ENCODE measurements at places on chromosomes 6 and 20.

DNA sequence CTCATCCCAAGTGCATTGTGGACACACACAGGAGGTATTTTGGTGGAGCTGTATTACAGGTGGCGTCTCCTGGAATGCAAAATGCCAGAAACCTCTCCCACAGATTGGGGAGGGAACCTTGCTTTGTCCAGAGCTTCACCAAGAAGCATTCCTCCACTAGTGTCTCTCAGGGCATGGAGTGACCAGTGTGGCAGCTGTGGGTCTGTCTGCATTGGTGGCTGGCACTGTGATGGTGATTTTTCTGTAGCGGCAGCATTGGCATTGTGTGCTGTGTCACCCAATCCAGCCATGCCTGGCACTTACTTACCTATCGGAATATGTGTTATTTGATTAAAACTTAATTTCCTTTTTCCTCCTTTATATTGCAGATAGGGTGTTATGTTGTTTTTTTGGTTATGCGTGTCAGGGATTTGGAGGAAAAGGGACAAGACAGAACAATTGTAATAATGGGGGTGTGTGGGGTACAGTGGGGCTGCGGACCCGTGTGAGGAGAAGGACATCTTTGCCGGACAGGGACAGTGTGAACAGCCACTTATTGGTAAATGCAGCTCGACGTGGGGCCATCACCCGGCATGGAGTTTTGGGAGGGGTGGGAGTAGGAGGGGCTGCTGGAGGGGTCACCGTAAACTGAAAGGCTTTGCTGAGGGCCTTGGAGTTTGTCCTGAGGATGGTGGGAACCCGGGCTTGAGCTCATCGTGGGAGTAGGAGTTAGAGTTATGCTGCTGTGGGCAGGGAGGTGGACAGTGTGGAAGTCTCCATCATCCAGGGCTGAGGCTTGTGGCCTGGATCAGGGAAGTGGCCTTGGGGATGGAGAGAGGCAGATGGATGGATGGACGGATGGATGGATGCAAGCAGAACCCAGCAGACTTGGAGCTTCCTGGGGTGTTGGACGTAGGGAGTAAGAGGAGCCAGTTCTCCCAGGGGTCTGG lies 105.0 kb downstream of the SYCP2 start:
- peak; percentile 6 for DNase-seq

DNA sequence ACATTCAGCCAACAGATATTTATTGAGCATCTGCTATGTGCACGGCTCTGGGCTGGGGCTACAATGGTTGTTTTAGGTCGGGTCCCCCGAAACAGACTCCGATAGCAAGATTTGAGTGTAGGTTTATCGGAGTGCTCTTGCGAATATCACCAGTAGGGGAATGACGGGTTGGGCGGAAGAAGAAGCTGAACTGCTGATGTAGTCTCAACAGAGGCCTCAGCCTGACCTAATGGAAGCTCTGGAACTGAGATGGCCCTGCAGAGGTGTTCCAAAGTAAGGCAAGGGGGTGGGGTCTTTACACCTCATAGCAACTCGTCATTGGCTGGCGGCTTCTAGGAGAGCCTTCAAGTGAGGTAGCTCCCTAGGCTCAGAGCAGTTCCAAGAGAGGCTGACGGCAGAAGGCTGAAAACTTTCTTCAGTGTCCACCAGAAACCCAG lies 1.1 kb downstream of the L3MBTL1 start:
- DNase-seq = peak; percentile 27

GRCh38 chr20:56986931-56987720 lies 279.3 kb downstream of the BMP7 start:
- no peak for DNase-seq

DNA sequence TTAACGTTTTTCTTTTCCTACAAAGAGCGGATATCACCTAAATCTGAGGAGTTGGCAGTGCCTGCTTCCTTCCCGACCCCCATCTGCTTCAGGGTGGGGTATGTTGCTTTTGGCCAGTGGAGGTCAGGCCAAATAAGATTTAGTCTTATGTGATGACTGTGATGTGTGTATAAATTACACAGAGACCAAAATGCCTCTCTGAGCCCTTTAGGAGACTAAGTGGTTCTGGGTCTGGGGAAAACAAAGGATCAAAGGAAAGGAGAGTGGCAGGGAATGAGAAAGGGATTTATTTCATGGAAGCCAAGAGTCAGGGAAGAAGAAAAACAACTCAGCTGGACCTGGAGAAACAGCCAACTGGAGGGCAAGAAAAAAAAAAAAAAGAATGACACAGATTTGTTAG lies 39.1 kb upstream of the TBC1D7 start:
- DNase-seq = no peak

GRCh38 chr6:7496266-7496875 lies 45.1 kb upstream of the DSP start:
- DNase-seq = no peak

- no peak for DNase-seq
Measured at GRCh38 chr6:148239215-148239614, 103.4 kb upstream of the SASH1 start.

DNA sequence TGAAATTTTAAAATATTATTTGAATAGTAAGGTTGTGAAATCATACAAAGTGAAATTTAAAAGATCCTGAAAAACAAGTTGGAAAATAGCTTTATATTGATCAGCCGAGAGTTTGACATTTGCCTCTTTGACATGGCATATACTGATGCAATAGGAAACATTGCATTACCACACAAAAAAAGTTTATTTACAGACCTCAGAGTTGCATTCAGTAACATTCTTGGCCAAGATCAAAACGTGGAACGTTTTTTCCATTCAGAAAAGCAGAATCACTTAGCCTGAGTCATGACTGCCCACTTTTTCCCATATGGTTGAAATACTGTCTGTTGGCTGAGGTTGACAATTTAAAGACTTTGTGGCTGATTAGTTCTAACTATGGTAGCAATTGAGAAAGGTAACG lies 55.1 kb upstream of the BACH2 start:
- DNase-seq = no peak

GRCh38 chr6:22952097-22952496 lies 382.7 kb downstream of the HDGFL1 start:
- DNase-seq = no peak

DNA sequence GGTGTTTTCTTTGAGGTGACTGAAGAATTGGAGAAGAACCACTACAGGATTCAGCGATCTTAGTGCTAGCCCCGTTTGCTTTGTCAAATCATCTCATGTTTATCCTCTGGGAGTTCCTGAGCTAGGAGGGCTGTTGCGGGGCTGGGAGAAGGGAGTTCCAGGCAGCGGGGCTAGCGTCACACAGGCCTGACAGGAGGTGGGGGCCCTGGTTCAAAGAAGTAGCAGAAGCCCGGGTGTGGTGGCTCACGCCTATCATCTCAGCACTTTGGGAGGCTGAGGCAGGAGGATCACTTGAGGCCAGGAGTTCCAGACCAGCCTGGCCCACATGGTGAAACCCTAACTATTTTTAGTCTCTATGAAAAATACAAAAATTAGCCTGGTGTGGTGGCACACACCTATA lies 33.2 kb upstream of the SULF2 start:
- no peak for DNase-seq

GRCh38 chr6:161215193-161215592 lies 58.7 kb downstream of the AGPAT4 start:
- no peak for DNase-seq

DNA sequence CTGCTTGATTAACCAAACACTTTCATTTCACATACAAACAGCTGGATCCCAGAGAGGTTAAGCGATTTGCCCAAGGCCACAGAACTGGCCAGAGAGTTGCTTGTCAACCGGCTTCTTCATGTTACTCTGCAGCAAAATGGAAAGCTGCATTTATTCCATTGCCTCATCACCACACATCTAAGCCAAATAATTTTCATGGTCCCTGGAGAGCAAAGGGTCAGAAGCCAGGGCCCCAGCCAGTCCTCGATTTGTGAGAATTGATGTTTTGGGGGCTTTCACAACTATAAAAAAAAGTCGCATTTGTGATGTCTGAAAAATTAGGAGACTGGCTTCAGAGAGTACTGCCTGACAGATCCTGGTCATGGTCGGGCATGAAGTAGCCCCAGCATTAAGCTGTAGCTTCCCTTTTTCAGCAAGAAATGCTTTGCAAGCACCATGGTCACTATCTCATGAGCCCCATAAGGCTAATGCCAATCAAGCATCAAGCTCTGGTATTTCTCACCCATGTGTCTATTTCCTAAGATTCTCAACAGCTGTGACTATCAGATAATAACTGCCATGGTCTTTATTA lies 95.8 kb downstream of the BANF2 start:
- no peak for DNase-seq

- DNase-seq = peak; percentile 15
Measured at GRCh38 chr6:73308712-73309534, 45.2 kb downstream of the DPPA5 start.

DNA sequence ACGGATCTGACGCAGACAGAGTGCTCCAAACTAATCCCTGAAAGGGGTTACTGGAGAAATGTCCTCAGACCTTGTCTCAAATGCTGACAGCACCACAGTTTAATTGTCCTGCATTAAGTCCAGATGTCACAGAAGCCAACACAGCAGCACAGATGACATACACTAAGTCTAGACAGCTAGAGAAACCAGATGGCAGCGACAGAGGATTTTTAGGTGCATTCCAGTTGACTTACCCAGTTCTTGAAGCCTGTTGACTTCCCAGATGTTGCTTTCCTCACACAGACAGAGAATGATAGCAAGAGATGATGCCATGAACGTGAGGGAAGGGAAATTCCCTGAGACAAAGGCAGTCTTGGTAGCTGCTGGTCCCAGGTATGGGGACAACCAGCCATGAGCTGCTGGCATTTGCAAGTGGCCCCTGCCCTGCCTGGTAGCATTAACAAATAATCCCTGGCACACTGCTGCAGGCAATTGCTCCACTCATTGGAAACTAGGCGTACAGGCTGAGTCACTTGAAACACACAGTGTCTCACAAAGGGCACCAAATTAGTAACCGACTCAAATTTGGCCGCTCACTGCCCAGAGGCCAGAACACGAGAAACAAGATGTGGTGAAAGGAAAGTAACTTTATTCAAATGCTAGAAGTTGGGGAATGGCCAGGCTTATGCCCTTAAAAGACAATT lies 52.2 kb downstream of the ADGB start:
- no peak for DNase-seq

GRCh38 chr6:55957961-55958422 lies 82.6 kb upstream of the BMP5 start:
- no peak for DNase-seq

GRCh38 chr6:144094731-144095133 lies 641 bp downstream of the SF3B5 start:
- DNase-seq = no peak

DNA sequence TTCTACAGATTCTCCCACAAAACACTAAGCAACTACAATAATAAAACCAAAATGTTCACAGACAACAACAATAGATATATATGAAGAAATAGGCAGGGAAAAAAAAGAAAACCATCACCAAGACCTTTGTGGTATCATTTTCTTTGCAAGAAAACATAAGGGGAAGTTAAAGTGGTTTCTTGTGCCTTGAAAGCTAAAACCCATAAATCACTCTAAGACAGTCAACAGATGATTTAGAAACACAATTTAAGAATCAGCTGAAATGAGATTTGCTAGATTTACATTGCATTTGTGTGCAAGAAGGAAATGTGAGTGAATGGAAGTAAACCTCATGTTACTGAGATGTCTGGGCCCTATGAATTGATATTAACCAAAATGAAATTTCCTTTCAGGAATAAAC lies 1265.4 kb upstream of the GJE1 start:
- no peak for DNase-seq

- no peak for DNase-seq
Measured at GRCh38 chr6:168109171-168109570, 30.2 kb upstream of the FRMD1 start.

- no peak for DNase-seq
Measured at GRCh38 chr20:11219192-11219591, 545.4 kb upstream of the JAG1 start.

DNA sequence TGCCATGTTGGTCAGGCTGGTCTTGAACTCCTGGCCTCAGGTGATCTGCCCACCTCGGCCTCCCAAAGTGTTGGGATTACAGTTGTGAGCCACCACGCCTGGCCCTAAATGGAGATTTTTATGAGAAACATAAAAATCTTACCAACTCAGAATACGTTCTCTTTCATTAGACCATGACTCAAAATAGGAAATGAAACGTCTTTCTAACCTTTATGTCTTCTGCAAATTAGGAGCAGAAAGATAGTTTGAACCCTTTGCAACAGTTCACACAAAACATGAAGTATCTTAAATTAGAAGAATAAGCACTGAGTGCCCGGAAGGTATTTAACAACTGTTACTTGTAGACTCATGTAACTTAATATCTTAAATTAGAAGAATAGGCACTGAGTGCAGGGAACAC lies 48.3 kb downstream of the AHI1 start:
- DNase-seq = no peak

- no peak for DNase-seq
Measured at GRCh38 chr6:85010865-85011264, 246.5 kb upstream of the TBX18 start.

- DNase-seq = no peak
Measured at GRCh38 chr6:17367868-17368267, 25.5 kb upstream of the CAP2 start.

GRCh38 chr6:3406891-3407809 lies 49.7 kb downstream of the SLC22A23 start:
- DNase-seq = no peak

GRCh38 chr6:91659891-91660290 lies 1073.0 kb upstream of the MAP3K7 start:
- DNase-seq = no peak

- DNase-seq = no peak
Measured at GRCh38 chr20:33787253-33787891, 23.8 kb upstream of the CHMP4B start.

GRCh38 chr20:4112481-4113421 lies 97.4 kb upstream of the RNF24 start:
- peak; percentile 64 for DNase-seq

GRCh38 chr20:50008007-50008406 lies 25.2 kb downstream of the SNAI1 start:
- no peak for DNase-seq

- DNase-seq = no peak
Measured at GRCh38 chr6:121305957-121306607, 28.2 kb downstream of the TBC1D32 start.

GRCh38 chr6:32255199-32256153 lies 31.6 kb upstream of the NOTCH4 start:
- DNase-seq = peak; percentile 77

DNA sequence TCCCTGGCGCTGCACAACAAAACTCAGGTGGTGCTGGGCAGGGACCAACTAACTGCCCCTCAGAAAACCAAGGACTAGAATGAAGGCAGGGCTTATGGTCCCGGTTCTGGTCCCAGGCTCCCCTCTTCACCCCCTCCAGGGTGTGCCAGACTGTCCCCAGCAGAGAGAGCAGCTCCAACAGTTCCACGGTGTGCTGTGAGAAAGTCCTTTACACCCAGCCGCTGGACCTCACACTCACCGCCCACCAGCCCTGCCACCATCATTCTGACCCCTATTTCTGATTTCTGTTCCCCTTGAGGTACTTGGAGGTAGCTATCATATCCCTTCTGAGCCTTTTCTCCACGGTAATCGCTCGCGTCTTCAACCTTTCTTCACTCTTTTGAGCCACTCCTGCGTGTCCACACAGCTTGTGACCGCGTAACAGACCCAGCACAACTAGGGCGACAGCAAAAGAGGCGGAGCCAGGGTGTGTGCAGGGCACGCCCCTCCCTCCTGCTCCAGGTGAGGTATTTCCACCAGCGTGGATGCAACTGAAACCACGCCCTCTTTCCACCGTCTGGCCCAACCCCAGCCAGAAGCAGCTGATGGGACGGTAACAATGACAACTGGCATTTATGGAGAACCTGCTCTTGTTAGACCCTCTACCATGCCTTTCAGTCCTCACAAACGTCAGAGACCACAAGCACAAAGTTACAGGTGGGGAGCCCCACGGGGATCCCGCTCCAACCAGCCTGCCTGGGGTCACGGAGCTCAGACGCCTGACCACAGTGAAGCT lies 2.3 kb downstream of the PXDC1 start:
- no peak for DNase-seq
